HS-27A (cell line): ENCODE measurements at places on chromosomes 2 and 18.
A peak's percentile ranks its signal among the peaks of the same experiment; 100 is the strongest.

- no peak for DNase-seq
Measured at GRCh38 chr2:150125708-150126107, 361.8 kb downstream of the RND3 start.

GRCh38 chr2:64939332-64939917, 49.8 kb upstream of the SLC1A4 start:
- no peak for DNase-seq

DNA sequence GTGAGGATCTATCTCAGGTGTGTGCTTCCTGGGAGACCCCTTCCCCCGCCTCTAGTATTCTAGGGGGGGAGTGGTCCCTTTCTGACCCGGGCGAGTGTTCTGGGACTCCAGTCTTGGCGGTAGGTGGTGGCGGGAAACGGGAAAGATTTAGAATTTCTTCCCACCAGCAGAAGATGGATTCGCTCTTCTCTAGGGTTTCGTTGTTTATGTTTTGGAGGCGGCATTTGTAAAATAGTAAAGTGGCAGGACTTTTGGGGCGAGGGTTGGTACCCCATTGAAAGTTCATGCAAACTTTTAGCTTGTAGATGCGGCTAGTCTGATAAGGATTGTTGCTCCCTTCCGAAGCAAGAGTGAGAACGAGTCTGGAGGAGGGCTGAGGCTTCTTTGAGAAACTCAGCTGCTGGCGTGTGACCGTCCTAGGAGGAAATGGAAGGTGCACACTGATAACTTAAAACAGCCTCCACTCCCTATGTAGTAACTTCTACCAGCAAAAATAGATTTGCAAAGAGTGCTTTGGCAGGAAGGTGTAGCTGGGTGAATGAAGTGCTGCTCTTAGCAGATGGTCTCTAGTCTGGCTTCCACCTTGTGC, 412 bp downstream of the GPD2 start:
- no peak for DNase-seq

DNA sequence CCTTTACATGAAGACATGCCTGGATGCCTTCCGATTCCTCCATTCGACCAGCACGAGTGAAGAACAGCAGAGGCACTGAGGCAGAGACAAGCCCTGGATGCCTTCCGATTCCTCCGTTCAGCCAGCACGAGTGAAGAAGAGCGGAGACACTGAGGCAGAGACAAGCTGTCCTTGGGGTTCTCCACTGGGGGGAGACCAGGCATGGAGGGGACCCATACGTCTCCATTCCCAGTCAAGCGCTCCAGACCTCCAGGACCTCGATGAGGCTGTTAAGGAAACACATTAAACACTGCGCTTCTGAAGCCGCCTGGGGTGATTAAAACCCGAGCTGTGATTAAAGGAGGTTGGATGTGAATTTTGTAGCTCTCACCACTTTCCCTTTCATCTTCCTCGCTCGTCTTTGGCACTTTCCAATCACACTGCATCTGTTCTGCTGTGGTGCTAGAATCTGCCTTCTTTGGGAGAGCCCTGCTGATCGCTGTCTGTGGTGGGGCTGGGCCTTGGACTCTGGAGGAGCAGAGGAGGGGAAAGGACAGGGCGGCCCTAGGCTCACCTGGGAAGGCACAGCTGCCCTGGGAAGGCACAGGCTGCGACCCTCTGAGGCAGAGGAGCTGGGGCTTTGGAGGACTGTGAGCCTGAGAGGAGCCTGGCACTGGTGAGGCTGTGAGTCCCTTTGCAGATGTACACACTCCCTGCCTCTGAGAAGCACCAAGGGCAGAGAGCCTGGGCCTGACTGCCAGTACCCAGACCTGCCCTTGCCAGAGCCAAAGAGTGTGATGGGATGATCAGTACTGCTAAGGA, 463.1 kb upstream of the HS6ST1 start:
- DNase-seq = no peak

DNA sequence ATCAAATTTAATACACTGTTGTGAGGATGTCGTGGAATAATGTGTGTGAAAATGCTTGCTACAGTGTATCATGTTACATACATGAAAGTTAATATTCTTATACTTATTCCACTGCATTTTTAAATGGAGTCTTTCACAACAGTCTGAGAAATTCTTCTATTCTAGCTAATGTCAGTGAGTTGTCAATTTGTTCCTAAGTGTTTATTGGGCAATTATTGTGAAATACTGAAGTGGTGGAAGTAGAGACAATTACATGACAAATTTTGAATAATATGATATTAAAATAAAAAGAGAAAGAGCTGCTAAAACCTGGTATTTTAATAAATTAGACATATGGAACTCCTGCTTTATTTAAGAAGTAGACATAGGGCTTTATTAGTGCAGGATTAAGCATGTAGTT, 176.1 kb downstream of the PTPRM start:
- no peak for DNase-seq

- DNase-seq = peak; percentile 19
Measured at GRCh38 chr2:23497063-23497462, 112.1 kb downstream of the KLHL29 start.

- DNase-seq = no peak
Measured at GRCh38 chr2:67841711-67842110, 221.1 kb downstream of the C1D start.

GRCh38 chr2:187924293-187924692, 367.4 kb upstream of the GULP1 start:
- DNase-seq = no peak

GRCh38 chr2:49271060-49271606, 116.8 kb upstream of the FSHR start:
- no peak for DNase-seq

DNA sequence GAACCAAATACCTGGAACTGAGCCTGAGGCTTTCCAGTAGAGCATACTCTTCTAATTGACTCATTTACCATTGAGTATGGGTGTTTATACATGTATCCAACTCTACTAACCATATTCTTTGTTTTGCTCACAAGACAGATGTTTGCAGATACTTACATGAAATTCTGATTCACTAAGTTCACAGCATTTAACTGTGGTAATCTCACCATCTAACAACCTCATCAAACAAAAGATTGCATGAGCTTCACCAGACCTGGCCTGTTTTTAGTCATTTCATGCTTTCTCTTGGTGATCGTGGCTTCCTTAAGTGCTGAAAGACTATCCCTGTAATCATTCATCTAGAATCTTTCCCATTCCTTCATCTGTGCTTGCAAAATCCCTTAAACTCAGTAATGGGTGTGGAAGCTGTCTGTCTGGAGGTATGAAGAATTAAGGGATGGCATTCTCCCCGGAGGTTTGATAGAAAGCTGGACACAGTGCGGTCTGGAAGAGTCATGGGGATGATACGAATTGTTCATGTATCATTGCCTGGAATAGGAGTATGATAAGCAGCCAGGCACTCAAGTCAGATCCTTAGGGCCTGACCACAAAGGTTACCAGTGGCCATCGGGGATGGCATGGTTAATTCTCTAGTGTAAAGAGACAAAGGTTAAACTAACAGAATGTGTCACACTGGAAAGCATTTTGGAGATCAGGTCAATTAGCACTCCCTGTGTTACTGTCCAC, 42.0 kb upstream of the IL1R1 start:
- DNase-seq = no peak

GRCh38 chr2:113799375-113799774, 42.9 kb upstream of the SLC35F5 start:
- DNase-seq = no peak

- no peak for DNase-seq
Measured at GRCh38 chr2:8539743-8540551, 141.9 kb upstream of the ID2 start.

DNA sequence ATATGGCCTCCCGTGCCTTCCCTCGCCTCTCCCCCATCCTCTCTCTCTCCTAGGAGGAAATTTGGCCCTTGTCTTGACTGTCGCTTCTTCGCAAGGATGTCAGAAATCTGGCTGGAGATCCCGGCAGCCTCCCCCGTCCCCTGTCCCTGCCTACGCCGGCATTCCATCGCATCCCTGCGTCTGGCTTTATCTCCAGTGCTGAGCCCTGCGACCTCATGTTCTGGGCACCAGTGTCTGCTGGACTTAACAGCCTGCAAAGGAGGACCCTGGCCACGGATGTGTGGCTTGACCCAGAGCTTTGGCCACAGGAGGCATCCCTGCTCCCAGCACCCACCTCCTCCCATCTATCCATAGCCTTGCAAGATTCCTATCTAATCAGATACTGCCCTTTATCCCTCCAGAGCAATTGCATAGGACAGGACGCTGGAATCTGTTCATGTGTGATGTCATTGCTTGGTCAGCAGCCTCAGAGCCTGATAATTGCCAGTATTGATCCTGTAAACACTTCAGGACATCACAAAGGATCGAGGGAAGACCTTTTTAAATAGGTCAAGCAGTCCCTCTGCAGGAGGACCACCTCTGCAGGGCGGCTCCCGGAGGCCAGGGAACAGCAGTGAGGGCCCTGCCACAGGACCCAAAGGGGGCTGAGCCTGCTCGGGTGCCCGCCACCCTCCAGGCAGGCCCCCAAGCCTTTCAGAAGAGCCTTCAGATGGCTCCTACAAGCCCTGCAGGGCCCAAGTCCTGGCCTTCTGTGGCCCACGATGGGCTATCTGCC, 168.2 kb downstream of the TWIST2 start:
- DNase-seq = no peak

DNA sequence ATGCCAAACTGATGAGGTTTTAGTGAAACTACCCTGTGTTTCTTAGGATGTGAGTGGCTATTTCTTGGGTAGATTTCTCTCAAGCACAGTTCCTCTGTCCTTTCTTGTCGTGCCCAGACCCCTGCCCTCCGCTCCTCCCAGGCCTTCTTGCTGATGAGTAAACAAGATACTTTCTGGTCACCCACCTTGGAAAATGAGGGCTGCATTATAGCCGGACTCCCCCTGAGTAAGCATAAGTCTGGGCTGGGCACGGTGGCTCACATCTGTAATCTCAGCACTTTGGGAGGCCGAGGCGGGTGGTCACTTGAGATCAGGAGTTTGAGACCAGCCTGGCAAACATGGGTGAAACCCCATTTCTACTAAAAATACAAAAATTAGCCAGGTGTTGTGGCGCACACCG, 58.5 kb downstream of the MEX3C start:
- DNase-seq = no peak

DNA sequence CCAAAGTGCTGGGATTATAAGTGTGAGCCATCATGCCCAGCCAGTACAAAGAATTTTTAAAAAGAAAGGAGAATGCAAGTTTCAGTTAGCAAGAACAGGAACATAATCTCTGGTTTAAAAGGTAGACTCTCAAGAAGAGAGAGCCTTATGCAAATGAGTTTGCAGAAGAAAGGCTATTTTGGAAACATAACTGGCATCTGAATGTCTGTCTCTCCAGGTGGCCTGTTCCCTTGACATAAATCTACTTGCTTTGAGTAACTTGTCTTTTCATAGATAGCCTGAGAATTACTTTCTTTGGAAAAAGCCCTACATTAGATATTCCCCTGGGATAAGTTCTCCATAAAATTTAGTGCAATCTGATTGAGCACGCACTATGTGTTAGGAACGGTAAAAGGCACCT, 109.6 kb downstream of the ICOS start:
- no peak for DNase-seq

GRCh38 chr2:222311978-222312738, 13.4 kb upstream of the PAX3 start:
- no peak for DNase-seq

- no peak for DNase-seq
Measured at GRCh38 chr2:225471039-225471438, 71.5 kb downstream of the NYAP2 start.

GRCh38 chr2:230124235-230124634, 55.5 kb upstream of the SLC16A14 start:
- no peak for DNase-seq

DNA sequence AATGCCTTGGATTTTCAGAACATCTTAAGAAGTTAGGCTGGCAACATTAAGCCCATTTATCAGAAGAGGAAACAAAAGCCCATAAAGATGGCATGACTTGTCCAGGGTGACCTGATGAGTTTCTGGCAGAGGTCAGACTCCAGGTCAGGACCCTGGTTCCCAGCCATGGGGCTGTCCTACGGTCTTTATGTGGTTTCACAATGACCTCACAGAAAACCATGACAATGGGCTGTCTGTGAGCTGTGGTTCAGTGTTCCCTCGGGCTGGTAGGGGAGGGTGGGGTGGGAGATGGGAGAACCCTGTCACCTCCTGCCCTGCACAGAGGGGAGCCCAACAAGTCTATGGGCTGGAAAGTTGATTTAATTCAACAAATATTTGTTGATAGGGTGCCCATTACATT, 101.8 kb downstream of the LOXHD1 start:
- DNase-seq = no peak

- no peak for DNase-seq
Measured at GRCh38 chr2:42486145-42486906, 7.5 kb downstream of the KCNG3 start.

GRCh38 chr18:14949800-14950664, 202.1 kb downstream of the ANKRD30B start:
- no peak for DNase-seq

GRCh38 chr2:148238561-148238960, 217.7 kb downstream of the MBD5 start:
- no peak for DNase-seq

GRCh38 chr2:231642631-231643494, 50.2 kb downstream of the TEX44 start:
- DNase-seq = no peak

- no peak for DNase-seq
Measured at GRCh38 chr18:44093253-44093652, 587.4 kb upstream of the SETBP1 start.
